ENCODE measurements at places on chromosomes 2 and 18. TPM values are rescaled to one million over a fixed set of nuclear protein-coding genes. Genes with fewer than 3 reads are reported as not detected.

The FAP gene
- polyA plus RNA-seq, result 23.5 TPM

- H3K4me3 ChIP-seq, result no peak overlapping the region
- H3K4me1 ChIP-seq, result no peaks in the 10 kb centered on the region
- no peaks in the 10 kb centered on the region for H3K27me3 ChIP-seq
- no peak for DNase-seq
- no peaks in the 10 kb centered on the region for H3K36me3 ChIP-seq
Observed at GRCh38 chr2:6948677-6949351, 31.6 kb downstream of the RNF144A start.

The ITPRIPL1 gene
- 1.2 TPM for polyA plus RNA-seq

The WNT6 gene
- not detected for polyA plus RNA-seq

The TMEFF2 gene
- not detected for polyA plus RNA-seq

DNA sequence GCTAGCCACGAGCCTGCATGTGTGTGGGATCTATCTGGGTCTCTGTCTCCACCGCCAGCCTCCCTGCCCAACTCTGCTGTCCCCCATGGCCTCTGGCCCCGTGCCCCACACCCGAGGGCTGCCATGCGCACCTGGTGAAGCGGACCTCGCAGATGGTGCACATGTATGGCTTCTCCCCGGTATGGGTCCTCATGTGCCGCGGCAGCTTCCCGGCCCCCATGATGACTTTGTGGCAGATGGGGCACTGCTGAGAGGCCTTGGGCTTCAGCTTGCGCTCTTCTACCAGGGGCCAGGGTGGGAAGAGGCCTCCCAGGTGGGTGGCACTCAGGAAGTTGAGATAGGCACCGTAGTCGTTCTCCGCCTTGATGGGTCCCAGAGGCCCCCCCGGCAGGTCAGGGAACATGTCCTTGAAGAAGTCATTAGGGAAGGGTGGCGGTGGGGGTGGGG lies 109.3 kb upstream of the SMAD2 start:
- no peak overlapping the region for H3K4me3 ChIP-seq
- DNase-seq, result peak; percentile 64
- H3K36me3 ChIP-seq, result no peaks in the 10 kb centered on the region
- no peak overlapping the region for H3K27ac ChIP-seq
- H3K27me3 ChIP-seq, result no peaks in the 10 kb centered on the region

DNA sequence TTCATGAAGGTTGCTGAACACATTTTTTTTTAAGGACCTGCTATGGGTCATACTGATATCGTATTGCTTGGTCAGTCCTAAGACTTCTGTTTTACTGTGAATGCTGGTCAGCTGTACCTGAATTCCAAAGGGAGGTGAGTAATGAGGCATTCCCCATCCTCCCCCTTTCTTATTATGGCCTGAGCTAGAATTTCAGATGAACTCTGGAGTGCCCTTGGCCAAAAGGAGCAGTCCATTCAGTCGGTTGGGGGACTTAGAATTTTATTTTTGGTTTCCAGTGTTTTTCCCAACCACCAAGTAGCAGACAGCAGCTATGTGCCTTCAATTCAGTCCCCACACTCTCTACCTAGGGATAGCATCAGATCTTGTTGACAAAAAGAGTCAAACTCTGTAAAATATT lies 26.9 kb upstream of the PDCL3 start:
- no peaks in the 10 kb centered on the region for H3K27me3 ChIP-seq
- DNase-seq, result no peak
- no peaks in the 10 kb centered on the region for H3K4me1 ChIP-seq
- H3K36me3 ChIP-seq, result no peaks in the 10 kb centered on the region

GRCh38 chr2:24511894-24512293 lies 20.8 kb downstream of the NCOA1 start:
- H3K4me3 ChIP-seq, result no peak overlapping the region
- no peak overlapping the region for H3K27ac ChIP-seq
- H3K36me3 ChIP-seq, result no peaks in the 10 kb centered on the region
- DNase-seq, result no peak
- no peaks in the 10 kb centered on the region for H3K27me3 ChIP-seq

DNA sequence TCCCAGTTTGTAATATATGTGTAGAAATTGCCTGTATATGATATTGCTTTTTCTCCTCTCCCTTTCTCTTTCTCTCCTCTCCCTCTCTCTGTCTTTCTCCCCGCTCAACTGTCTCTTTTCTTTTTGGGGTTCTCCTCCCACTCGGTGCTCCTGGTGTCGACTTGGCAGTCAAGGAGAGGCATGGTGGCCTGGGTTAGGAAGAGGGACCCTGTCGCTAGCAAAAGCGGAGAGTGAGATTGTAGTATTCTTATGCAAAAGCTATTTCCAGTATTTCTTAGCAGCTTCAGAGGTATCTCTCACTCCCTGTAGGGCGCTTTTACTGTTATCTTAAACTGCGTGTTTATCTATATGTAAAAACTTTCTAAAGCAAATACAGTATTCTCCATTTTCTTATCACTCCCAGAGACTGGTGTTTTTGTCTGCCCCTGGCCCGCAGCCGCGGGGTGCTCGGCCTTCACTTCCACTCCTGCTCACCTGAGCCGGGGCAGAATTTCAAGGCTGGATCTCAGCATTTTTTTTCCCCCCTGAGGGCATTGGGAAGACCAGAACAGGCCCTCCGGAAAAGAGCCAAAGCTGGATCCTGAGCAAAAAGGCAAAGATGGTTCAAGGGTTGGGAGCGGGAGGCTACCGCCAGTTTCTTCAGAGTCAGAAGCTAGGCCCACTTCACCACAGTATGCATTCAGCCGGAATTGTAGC lies 4.3 kb downstream of the SIX3 start:
- no peak for DNase-seq
- H3K4me1 ChIP-seq, result no peaks in the 10 kb centered on the region
- H3K36me3 ChIP-seq, result no peaks in the 10 kb centered on the region
- no peak overlapping the region for H3K4me3 ChIP-seq

DNA sequence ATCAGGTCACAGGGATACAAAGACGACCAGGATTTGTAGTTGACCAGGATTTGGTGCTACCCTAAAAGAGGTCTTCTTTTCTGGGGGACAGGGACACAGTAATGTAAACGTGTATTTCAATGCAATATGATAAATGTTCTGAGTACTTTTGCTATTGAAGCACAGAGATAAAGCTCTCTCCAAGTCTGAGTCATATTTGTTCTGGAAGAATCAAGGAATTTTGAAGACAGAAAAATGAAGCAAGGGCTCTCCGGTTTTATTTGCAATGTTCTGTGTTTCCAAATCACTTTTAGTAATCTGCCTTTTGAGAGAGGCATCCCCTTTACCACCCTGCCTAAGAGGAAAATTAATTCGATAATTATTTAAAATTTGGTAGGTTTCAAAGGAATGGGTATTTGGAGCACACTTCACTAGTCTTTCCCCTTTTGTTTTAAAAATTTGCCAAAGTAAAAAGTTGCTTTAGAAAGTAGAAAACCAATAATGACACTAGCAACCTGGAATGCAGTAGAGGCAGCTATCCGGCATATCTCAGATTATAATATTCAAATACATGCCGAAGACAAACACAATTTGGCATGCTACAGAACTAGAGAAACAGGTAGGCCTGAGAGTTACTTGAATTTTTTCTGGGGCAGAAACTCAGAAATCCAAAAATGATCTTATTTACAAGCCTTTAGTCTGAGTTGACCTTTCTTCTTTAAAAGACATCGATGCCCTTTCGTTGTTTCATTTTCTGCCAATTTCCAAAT lies 82.7 kb downstream of the MREG start:
- no peak overlapping the region for H3K27ac ChIP-seq
- H3K4me3 ChIP-seq, result peak overlapping the region; percentile 76
- H3K36me3 ChIP-seq, result no peaks in the 10 kb centered on the region
- H3K27me3 ChIP-seq, result no peaks in the 10 kb centered on the region
- DNase-seq, result no peak

GRCh38 chr2:178193823-178194599 lies at the start of gene OSBPL6:
TSS of gene OSBPL6 (plus strand) at chr2:178194512. CDS start at chr2:178306185, 111,673 bp downstream.
- peak within 1 kb of the TSS; percentile 16 for H3K27ac ChIP-seq
- no peaks in the 10 kb centered on the region for H3K27me3 ChIP-seq
- peak; percentile 85 for DNase-seq
- peak within 1 kb of the TSS; percentile 78 for H3K4me3 ChIP-seq

DNA sequence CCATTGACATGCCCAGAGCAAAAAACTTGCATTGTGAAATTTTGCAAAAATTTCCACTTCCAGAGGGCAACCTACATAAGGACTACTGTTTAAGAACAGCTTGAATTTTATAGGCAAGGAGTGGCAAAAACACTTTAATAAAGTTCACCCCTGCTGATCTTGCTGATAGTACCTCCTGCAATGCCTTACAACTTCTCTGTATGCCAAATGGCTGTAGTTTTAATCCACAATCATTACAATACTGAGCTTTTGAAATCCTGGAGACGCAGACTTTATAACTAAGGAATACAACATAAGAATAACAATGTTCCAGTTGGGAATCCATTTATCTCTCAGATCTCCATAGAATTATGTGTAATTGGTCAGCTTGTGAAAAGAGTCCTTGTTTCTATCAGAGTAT lies 247.5 kb downstream of the KCNJ3 start:
- H3K36me3 ChIP-seq, result no peaks in the 10 kb centered on the region
- no peak for DNase-seq
- no peaks in the 10 kb centered on the region for H3K4me1 ChIP-seq
- H3K27ac ChIP-seq, result no peak overlapping the region
- no peak overlapping the region for H3K4me3 ChIP-seq

GRCh38 chr2:232422051-232422450 lies 15.4 kb downstream of the ALPG start:
- no peaks in the 10 kb centered on the region for H3K36me3 ChIP-seq
- H3K4me1 ChIP-seq, result no peaks in the 10 kb centered on the region
- no peaks in the 10 kb centered on the region for H3K27me3 ChIP-seq
- H3K4me3 ChIP-seq, result no peak overlapping the region
- no peak overlapping the region for H3K27ac ChIP-seq
- no peak for DNase-seq

GRCh38 chr2:229221641-229222040 lies 49.4 kb downstream of the PID1 start:
- no peaks in the 10 kb centered on the region for H3K27me3 ChIP-seq
- no peaks in the 10 kb centered on the region for H3K36me3 ChIP-seq
- no peak overlapping the region for H3K27ac ChIP-seq
- H3K4me1 ChIP-seq, result peaks cover 5% of the 10 kb centered on the region
- no peak overlapping the region for H3K4me3 ChIP-seq

DNA sequence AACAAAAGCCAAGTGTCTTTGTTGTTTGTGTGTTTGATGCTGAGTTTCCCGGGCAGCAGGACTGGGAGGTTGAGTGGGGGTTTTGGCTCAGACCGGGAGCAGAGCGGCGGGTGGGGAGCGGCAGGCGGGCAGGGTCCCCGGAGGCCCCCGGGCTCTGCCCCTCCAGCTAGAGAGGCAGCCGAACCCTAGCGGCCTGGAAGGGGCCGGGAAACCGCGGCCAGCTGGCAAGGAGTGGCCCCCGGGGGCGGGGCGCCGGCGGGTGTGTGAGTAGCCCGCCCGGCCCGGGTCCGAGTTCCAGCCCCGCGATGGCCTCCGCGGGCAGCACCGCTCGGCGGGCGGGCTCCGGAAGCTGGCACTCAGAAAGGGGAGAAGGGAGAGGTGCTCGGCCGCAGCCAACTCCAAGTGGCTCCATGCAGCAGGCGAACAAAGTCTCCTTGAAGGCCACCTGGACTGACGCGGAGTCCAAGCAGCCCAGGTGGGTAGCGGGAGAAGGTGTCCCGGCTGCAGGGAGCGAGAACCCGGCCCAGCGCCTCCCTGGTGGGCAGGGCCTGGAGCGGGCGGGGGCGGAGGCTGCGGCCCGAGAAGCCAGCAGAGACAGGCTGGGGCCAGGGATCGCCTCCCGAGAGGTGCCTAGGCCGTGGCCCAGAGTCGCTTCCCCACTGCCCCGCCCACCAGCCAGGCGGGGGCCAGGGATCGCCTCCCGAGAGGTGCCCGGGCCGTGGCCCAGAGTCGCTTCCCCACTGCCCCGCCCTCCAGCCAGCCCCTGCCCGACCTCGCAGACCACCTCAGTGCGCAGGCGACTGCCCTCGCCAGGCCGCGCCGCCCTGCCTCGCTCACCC lies at the start of gene ANKRD53:
TSS of gene ANKRD53 (plus strand) at position 290 of the 839 bp plus-strand sequence. CDS start at position 306, 16 bp downstream.
- no peaks in the 10 kb centered on the region for H3K4me1 ChIP-seq
- H3K36me3 ChIP-seq, result no peaks in the 10 kb centered on the region
- H3K4me3 ChIP-seq, result peak within 1 kb of the TSS; percentile 40
- DNase-seq, result peak; percentile 87

The GDF7 gene
- polyA plus RNA-seq, result 15.6 TPM

The SEPTIN10 gene
- 86.6 TPM for polyA plus RNA-seq

DNA sequence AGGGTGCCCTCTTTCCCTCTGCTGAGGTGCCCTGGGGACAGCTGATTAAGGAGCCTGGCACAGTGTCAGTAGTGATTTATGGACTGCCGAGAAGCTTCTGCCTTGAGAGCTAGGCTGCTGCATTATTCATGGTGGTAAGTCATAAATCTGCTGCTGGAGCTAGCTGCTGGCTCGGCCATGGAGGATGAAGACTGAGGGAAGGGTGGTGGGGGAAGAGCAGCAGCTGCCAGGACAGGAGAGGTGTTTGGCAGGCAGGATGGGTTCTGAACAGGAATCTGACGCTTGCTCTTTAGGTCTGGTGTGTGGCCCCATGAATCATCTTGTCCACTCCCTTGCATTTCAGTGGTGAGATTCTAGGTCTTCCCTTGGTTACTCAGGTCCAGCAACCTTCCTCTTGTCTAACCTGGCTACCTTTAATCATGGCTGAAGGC lies 296.3 kb downstream of the DYSF start:
- H3K4me3 ChIP-seq, result no peak overlapping the region
- no peaks in the 10 kb centered on the region for H3K36me3 ChIP-seq
- no peak for DNase-seq
- no peaks in the 10 kb centered on the region for H3K4me1 ChIP-seq
- no peak overlapping the region for H3K27ac ChIP-seq
- no peaks in the 10 kb centered on the region for H3K27me3 ChIP-seq

The MGAT4A gene
- polyA plus RNA-seq, result 18.4 TPM

DNA sequence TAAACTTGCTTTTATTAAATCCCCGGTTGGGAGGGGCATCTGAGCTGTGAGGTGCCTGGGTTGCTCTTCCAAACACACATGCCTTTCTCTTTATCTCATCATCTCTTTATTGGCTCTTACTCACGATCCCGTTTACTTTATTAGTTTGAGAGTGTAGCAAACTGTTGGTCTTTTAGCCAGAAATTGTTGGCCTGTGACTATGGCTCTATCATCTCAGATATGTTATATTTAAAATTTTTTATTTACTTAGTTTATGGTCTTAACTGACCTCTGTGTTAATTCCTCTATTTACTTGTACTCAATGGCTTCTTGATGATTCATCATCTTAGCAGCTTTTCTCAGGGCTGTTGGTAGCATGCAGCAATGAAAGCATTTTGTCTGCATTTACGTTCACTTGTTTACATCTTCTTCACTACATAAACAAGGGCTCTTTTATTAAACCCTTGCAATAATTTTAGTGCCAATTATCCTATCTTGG lies 408.4 kb downstream of the HRH4 start:
- H3K27me3 ChIP-seq, result no peaks in the 10 kb centered on the region
- H3K27ac ChIP-seq, result no peak overlapping the region
- H3K4me3 ChIP-seq, result no peak overlapping the region
- no peaks in the 10 kb centered on the region for H3K4me1 ChIP-seq

DNA sequence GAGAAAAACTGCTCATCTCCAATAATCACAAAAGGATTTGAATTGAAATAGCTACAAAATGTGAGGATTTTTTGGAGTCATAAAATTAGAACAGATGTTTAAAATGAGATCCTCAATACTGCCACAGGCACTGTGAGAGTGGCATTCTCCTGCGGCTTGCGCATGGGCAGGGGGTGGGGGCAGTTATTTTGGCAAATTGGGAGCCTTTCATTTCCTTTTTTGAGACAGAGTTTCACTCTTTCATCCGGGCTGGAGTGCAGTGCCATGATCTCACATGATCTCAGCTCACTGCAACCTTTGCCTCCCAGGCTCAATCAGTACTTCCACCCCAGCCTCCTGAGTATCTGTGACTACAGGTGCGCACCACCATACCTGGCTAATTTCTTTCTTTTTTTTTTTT lies 42.4 kb downstream of the POMC start:
- no peaks in the 10 kb centered on the region for H3K4me1 ChIP-seq
- no peak for DNase-seq
- H3K4me3 ChIP-seq, result no peak overlapping the region
- no peaks in the 10 kb centered on the region for H3K27me3 ChIP-seq
